Chondrocyte (in vitro differentiated cells): ENCODE measurements at places on chromosomes 1 and 21.
A peak's percentile ranks its signal among the peaks of the same experiment; 100 is the strongest.

DNA sequence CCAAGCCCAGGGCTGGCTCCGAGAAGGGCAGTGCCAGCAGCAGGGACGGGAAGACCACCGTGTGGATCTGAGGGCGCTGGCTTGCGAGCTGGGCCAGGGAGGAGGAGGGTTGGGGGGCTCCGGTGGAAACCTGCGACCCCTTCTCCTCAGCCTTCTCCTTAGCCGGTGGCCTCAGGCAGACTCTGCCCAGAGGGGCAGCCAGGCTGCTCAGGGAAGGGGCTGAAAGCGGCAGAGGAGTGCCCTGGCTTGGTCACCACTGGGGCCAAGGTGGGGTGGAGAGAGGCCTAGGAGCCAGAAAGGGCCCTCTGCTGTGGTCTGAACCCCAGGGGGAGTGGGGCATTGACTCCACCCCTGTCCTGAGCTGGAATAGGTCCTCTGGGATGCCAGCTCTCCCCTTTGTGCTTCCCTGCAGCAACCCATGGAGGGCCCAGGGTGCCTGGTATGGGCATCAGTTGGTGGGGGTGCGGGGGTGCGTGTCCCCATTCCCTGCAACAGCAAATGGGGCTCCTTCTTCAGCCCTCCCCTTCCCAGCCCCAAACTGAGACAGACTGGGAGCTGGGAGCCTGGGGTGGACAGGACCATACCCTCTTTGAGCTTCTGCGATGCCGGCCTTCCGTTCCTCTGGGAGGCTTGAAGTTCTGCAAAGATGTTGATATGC is 6.5 kb upstream of the IBA57 start:
- no peak for DNase-seq

GRCh38 chr1:59005491-59006288 is 221.8 kb upstream of the JUN start:
- DNase-seq = no peak

- DNase-seq = no peak
Measured at GRCh38 chr1:201309416-201309815, 26.1 kb downstream of the PKP1 start.

GRCh38 chr1:25031601-25031965 is 101.5 kb upstream of the RUNX3 start:
- no peak for DNase-seq

- DNase-seq = no peak
Measured at GRCh38 chr1:244114892-244115291, 63.8 kb downstream of the ZBTB18 start.

DNA sequence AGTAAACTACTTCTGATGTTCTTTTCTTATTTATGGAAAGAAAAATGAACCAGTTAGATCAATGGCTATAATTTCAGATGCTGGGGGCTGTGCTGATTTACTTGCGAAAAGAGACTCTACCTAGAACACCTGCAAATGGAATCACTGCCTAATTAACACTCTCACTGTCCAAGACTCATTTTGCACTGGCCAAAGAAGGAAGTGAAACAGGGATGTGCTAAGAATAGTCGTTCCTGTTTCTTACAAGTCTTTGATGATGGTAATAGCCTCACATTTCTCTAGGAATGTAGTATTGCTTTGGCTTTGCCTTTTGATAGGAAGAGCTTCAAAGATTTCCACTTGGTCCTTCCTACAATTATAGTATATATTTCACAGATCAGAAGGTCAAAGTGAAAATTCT is 12.7 kb upstream of the TSNAX start:
- DNase-seq = no peak

DNA sequence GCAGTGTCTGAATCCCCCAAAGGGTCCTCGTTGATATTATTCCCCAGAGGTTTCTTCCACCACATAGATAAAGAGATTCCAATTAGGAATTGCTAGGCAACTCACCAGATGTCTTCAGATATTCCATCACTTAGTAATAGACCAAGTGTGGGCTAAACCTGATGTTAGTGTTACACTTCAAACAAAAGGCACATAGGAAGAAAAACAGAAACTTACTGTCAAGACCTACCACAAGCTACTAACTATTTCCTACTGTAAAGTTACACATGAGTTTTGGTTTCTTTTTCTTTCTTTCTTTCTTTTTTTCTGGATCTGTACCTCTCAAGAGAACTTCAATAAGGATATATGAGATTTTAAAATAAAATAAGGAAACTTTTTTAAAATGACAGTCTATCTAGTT is 879.1 kb upstream of the NEGR1 start:
- DNase-seq = no peak

- no peak for DNase-seq
Measured at GRCh38 chr1:58919959-58920321, 136.1 kb upstream of the JUN start.

GRCh38 chr1:67464746-67465145 is 34.5 kb upstream of the SERBP1 start:
- no peak for DNase-seq

GRCh38 chr1:162690672-162691434 is 58.6 kb downstream of the DDR2 start:
- DNase-seq = no peak

GRCh38 chr1:104259481-104259880 is 509.8 kb downstream of the AMY1C start:
- DNase-seq = no peak

- DNase-seq = no peak
Measured at GRCh38 chr1:66607458-66607857, 73.5 kb downstream of the SGIP1 start.

- no peak for DNase-seq
Measured at GRCh38 chr1:167995038-167995437, 58.2 kb upstream of the MPC2 start.

DNA sequence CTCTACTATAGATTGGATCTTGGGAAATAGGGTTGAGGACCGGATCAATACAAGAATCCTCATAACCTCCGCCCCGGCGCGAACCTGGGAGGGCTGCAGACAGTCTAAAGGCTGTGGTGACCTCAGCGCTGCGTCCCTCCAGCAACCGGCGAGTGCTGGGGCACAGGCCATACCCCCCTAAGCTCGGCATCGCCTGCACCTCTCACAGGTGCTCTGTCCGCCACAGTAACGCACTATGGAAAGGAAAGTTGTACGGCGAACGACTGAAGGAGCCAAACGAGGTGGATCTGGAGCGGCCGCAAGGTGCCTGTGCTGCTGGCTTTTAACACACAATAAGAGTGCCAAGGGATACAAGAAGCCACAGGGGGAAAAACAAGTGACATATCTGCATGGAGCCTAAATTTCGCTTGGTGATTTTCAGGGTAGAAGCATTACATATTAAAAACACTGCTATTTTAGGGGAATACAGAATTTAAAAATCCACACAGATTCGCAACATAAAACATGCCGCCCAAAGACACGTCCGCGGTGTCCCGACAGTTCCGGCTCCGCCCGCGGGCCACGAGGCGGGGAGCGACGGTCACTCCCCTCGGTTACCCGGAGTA is 1.4 kb upstream of the RBM15 start:
- DNase-seq = no peak

GRCh38 chr1:53362851-53363642 is 35.2 kb upstream of the LRP8 start:
- DNase-seq = peak; percentile 74

DNA sequence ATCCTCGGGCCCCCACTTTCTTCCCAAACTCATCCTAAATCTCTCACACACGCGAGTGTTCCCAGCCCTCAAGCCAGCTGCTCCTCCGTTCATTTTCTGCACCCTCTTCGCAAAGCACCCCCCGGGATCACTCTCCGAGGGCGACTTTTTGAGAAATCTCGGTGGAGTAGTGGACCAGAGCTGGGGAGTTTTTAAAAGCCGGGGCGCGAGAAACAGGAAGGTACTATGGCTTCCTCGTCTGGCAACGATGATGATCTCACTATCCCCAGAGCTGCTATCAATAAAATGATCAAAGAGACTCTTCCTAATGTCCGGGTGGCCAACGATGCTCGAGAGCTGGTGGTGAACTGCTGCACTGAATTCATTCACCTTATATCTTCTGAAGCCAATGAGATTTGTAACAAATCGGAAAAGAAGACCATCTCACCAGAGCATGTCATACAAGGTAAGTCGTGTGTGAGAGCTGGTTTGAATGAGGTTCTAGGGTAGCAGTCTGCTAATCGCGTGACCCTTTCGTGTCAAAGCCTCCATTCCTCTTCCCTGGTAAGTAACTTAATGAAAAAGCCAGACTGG is 800 bp downstream of the DR1 start:
- DNase-seq = no peak
